ENCODE measurements at places on chromosomes 3 and 15.
A peak's percentile ranks its signal among the peaks of the same experiment; 100 is the strongest.

GRCh38 chr3:66004244-66004643, 34.5 kb downstream of the MAGI1 start:
- no peak for DNase-seq

DNA sequence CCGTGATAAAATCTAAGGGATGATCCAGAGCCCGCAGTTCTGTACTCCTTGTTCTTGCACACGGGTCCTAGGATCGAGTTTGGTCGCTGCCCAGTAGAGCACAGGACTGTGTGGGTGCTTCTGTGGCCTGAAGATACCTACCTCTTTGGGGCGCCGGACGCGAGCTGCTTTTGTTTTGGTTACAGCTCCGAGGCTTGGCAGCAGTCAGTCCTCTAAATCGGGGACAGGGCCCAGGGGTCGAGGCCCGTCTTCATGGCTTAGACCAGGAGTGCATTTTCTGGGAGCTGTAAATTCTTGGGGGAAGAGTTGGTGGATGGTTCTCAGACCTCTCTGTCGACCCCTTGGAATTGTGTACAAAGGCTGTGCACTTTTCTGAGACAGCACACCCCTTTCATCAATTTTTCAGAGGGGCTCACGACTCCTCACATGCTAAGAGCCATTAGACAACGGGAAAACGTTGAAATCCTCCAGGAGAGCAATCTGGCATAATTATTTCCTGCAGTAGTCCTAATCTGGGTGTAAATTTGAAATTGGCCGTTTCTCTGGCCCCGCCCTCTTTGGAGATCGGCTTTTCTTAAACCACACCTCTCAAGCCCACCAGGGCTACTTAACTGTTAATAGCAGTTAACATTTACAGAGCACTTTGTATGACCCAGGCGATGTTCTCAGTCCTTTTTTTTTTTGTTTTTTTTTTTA, 928 bp downstream of the CEP97 start:
- DNase-seq = no peak

DNA sequence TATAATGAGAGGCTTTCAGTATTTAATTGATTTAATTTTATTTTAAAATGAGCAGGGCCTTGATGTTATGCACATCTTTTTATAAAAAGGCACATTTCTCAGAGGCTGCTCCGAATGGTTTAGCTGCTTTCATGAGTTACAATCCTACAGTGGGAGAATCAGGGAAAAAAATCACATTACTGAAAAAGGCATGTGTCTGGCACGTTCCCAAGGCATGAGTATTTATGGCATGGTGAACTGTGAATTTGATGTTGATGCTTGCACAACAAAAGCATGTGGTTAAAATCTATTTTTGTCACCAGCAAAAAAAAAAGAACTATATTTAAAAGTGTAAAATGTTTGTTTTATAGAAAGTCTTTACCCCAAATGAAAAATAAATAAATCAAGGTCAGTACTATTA, 485.2 kb upstream of the ROBO2 start:
- DNase-seq = no peak

GRCh38 chr3:62672270-62672987, 202.8 kb downstream of the CADPS start:
- DNase-seq = no peak

GRCh38 chr3:81452418-81452817, 309.0 kb downstream of the GBE1 start:
- DNase-seq = no peak

DNA sequence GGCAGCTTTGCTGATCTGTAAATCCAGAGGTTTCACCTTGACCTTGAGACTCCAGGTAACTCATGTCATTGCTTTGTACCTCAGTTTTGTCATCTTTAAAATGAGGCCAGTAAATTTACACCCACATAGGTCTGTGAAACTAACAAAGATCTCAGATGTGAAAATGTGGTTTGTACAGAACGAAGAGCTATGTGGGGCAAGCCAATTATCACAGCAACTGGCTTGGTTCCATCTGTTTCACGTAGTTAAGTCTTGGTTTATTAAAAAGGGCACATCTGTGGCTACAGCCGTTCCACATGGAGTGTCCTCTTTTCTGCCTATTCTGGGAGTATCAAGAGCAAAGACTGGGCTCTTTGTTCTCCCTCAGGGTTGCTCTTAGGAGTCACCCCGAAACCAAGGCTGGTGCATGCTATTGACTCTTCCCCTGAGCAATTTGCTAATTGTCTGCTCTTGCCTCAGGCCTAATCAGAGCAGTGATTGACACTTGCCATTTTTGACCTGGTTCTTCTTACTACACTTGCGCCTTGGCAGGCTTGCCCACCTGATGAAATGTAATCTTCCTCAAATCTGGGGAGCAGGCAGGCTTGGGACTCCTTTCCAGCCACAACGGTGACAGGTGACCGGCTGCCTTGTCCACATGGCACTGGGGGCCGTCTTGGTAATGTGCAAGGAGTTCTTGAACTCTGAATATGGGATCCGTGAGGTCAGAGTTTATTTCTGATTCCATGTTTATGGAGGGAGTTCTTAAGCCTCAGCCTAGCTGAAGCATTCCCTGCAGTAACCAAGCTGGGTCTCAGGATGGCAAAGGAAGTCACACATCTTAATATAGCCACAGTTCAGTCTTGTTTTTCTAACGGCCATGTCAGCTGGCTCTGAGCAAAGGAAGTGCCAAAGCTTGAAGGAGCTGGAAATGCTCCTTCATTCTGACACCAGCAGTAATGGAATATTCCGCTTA, 40.1 kb downstream of the EAF1 start:
- no peak for DNase-seq

GRCh38 chr15:74396146-74396438, 28.6 kb upstream of the CYP11A1 start:
- DNase-seq = no peak

DNA sequence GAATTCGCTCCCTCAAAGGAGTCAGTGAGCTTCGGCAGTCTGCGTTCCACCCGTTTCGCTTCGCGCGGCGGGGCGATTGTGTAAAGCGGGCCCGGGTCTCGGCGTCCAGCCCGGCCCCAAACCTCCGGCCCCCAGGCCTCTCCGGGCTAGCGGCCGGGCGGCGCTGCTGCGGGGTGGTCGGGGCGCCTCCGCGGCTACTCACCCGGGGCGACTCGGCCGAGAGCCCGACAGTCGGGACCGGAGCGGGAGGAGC, 412 bp downstream of the CHDH start:
- DNase-seq = no peak

DNA sequence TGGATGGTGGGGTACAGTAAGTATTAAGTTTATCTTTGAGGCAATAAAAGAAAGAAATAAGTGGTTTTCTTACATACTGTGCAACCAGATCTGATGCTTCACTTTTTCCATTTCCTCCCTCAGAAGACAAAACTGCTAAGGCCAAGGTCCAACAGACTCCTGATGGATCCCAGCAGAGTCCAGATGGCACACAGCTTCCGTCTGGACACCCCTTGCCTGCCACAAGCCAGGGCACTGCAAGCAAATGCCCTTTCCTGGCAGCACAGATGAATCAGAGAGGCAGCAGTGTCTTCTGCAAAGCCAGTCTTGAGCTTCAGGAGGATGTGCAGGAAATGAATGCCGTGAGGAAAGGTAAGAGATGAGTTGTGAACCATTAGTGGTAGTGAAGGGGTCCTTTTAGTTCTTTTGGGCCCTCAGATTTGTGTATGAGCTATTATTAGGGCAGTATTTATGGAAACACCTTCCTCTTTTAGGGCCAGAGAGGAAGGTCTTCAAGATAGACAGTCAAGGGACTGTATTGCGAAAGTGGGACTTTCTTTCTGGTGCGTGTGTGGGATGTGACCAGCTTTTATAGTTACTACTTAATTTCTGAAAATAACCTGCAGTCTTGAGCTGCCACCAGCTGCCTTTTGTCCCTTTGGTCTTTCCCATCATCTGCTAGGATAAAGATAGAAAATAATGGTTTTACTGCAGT, 4.6 kb downstream of the ALAS1 start:
- DNase-seq = no peak

DNA sequence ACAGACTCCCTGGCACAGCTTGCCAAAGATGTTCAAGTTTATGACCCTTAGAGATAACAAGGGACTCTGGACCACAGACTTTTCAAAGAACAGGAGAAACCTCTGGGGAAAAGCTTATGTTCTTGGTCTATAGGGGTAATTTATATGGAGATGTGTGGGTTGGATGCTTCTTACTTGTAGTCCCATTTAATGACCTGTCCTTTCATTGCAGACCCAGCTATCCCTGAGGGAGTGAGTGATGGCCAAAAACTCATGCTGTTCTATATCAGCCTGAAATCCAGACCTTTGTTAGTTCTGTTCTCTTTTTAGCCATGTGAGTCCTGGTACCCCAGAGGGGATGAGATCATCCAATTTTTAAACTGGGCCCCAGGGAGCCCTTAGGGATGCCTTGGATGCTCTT, 43.7 kb upstream of the MRPL3 start:
- no peak for DNase-seq

DNA sequence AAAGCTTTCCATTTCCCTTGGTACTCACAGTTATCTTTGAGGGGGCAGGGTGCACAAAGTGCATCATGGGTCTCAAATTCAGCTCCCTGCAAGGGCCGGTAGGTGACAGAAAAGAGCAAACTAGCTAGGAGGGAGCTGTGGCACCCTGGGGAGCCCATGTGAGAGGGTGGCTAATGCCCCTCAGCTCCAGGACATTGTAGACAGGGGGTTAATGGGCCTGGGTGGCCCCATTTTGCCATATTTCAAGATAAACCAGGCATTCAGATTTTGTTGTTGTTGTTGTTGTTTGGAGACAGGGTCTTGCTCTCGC, 3.7 kb upstream of the SLC6A6 start:
- no peak for DNase-seq

- peak; percentile 49 for DNase-seq
Measured at GRCh38 chr15:73677146-73677607, 7.0 kb upstream of the CD276 start.

- no peak for DNase-seq
Measured at GRCh38 chr3:56758539-56758981, 43.2 kb downstream of the ARHGEF3 start.

- DNase-seq = no peak
Measured at GRCh38 chr3:68662176-68662575, 270.2 kb downstream of the TAFA4 start.
